ENCODE measurements at places on chromosomes 1 and 21.

DNA sequence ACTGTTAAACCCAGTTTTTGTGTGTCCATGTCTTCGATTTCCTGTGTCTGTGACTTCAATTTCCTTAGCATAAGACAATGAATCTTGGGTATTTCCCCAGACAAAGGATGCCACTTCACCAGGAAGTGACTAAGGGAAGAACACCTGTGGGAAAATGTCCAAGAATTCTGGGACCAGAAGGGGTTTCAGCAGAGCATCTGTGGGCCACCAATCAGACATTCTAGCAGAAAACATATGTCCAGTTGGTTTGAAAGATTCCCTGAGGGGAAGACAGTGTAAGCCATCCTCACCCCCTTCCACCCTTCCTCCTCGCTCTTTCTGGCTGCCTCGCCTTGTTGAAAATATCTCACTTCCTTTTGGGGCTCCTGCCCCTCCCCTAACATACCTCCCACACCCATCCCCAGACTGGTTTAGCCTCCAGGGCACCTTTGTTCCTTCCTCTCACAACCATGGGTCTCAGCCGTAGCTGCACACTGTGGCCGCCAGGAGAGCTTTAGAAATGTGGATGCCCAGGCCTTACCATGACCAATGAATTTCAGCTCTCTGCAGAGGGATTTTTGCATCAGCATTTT lies 25.5 kb upstream of the IFNAR1 start:
- no peak for DNase-seq

- DNase-seq = no peak
Observed at GRCh38 chr1:110114784-110115183, 2.5 kb downstream of the UBL4B start.

DNA sequence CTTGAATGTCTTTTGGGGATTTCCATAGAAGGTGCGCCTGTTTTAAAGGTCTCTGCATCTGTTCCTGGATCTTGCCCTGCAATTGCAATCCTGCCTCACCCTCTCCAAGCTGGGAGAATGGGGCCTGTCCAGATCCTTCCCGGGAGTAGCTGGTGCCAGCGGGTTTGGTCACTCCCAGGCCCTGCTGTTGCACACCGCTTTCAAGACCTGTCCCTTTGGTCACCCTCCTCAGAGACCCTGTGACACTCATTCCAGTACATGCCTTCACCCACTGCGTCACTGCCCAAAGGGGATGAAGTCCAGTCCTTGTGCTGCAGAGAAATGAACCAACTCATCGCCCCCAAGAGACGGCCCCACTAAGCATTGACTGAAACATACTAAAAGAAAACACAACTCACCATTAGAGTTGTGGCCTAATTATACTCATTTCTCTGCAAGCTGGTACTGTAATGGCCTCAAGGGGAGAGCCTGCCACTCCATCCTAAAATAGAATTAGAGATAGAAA lies 1.9 kb upstream of the IRF2BP2 start:
- no peak for DNase-seq

DNA sequence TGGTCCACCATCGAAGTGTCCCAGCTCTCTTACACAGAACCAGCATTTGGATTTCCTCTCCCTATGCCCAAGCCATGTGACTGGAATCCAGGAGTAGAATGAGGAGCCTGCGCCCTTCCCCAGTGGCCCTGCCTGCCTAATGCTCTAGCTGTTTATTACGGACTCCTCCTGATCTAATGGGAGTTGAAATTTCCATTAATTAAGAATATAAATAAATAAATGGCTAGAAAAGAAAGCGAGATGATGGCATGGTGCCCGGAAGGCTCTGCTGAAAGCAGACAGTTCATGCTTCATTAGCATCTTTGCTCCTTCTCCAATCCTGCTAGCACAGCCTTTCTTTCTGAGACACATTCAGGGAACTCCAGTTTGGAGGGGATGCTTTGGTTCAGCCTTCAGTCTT lies 216.2 kb downstream of the SEC16B start:
- no peak for DNase-seq

- DNase-seq = no peak
Observed at GRCh38 chr21:31287201-31287600, 56.9 kb downstream of the TIAM1 start.

GRCh38 chr1:9823693-9823942 lies 147 bp downstream of the CLSTN1 start:
- no peak for DNase-seq

DNA sequence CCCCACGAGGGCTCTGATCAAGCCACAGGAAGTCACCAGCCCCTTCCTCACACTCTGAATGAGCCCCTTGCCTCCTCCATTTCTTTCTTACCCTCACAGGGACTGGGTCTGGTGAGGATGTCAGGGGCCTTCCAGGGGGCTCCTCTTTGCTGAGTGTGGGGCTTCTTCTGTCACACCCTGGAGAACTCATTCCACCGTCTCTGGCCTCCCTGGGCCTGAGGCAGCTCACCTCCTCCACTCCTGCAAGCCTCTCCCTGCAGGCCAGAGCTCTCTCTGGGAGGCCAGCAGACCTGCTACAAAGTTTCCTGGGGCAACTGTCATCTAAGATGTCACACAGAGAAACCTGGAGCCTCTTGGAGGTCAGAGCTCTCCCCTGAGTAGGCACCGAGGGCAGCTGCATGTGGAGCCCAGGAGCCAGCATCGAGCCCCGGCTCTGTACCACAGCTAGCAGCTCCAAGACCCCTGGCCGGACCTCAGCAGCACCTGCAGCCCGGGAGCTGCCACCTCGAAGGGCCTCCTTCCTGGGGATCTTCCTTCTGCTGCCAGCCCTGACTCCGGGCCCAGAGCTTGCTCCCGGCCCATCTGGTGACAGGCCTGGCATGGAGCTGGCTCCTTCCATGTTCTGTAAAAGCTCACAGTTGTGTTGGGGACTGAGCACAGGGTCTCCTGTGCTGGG lies 1.1 kb downstream of the SPOCD1 start:
- no peak for DNase-seq

GRCh38 chr1:93669369-93669768 lies 12.3 kb downstream of the BCAR3 start:
- DNase-seq = no peak

DNA sequence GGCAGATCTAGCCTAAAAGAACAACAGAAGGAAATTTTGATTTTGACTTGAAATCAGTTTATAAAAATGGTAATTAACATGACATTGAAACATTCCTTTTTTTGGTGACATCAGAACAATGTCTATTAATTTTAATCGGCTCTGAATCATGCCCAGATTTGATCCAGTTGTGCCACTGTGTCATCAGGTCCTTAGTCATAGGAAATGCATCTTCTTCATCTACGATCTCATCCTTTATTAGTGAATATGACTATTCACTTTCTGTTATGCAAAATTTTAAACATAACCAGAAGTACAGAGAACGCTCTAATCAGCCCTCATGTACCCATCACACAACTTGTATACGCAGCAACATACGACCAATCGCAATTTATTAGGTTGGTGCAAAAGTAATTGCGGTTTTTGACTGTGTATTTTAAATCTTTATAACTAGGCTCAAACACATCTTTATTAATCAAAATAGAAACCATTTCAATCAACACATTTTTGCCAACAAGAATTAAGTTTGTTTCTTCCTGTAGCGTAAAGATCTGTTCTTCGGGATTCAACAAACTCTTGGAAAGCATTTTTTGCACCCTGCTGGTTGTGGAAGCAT lies 40.3 kb upstream of the TLR5 start:
- no peak for DNase-seq

GRCh38 chr1:99230695-99231094 lies 33.6 kb upstream of the PLPPR4 start:
- DNase-seq = no peak

- no peak for DNase-seq
Observed at GRCh38 chr1:10537082-10537766, 62.5 kb downstream of the PEX14 start.

- DNase-seq = no peak
Observed at GRCh38 chr1:63261736-63262458, 60.5 kb upstream of the FOXD3 start.

GRCh38 chr1:148372731-148373130 lies 110.4 kb downstream of the PPIAL4G start:
- no peak for DNase-seq

GRCh38 chr21:37974081-37974480 lies 57.8 kb upstream of the KCNJ6 start:
- DNase-seq = no peak

- no peak for DNase-seq
Observed at GRCh38 chr21:41977034-41977950, 23.5 kb upstream of the C2CD2 start.

DNA sequence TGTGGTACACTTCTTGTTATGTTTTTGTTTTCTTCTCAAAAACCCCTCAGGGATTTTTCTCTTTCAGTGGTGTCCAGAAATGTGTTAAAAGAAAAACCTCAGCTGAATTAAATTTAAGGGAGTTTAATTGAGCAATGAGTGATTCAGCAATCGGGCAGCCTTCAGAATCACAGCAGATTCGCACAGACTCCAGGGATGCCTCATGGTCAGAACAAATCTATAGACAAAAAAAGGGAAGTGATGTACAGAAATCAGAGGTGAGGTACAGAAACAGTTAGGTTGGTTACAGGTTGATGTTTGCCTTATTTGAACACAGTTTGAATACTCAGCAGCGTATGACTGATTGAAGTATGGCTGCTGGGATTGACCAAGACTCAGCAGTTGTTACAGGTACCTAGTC lies 86.2 kb downstream of the TLR5 start:
- no peak for DNase-seq

DNA sequence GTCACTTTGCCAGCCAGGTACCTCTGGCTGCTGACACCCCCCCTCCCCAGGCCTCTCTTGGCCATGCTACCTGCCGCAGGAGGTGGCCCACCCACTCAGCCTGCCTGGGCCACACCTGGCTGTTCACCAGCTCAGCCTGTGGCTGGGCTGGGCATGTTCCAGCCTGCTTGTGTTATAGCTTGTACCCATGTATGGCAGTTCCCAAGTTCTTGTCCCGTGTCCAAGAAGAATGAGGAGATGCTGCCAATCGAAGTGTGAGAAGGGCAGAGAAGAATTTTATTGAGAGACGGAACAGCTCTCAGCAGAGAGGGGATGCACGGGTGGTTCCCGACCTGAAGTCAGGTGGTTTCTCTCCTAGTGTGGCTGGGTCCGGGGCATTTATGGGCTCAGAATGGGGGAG lies 3.9 kb upstream of the MMEL1 start:
- DNase-seq = no peak

GRCh38 chr1:99992760-99993467 lies 23.1 kb downstream of the SLC35A3 start:
- DNase-seq = no peak

DNA sequence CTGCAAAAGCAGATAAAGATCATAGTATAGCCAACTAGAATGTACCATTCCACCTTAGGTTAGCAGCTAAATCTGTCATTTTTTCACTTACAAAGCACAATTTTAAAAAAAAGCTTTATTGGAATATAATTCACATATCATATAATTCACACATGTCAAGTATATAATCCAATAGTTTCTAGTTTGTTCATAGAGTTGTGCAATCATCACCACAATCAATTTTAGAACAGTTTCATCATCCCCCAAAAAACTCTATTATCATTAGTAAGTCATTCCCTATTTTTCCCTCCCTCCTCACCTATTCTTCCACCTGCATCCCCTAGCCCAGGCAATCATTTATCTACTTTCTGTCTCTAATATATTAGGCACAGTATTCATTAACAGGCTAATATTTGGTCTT lies 32.0 kb upstream of the INSL5 start:
- DNase-seq = no peak

DNA sequence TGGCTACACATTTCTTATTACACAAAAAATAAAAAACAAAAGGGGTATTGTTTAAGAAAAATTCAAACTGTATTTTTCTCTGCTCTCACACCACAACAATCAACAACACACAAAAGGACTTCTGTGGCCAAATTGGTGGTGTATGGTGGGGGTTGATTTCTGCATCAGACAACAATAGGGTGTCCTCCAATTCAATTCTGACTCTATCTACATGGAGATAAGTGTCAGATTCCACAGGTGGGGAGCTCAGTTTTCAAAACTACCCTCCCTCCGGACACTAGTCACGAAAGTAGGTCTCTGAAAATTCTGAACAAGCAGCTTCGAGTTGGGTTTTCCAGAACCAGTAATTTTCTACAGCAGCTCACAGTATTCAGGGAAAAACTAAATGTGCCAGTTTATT lies 744.9 kb upstream of the NCAM2 start:
- DNase-seq = no peak
